Neural progenitor cell (in vitro differentiated cells): ENCODE measurements at places on chromosomes 13 and 19.

- no peak for DNase-seq
These were observed 4.9 kb downstream of the SSC5D start for GRCh38 chr19:55493052-55493644.

DNA sequence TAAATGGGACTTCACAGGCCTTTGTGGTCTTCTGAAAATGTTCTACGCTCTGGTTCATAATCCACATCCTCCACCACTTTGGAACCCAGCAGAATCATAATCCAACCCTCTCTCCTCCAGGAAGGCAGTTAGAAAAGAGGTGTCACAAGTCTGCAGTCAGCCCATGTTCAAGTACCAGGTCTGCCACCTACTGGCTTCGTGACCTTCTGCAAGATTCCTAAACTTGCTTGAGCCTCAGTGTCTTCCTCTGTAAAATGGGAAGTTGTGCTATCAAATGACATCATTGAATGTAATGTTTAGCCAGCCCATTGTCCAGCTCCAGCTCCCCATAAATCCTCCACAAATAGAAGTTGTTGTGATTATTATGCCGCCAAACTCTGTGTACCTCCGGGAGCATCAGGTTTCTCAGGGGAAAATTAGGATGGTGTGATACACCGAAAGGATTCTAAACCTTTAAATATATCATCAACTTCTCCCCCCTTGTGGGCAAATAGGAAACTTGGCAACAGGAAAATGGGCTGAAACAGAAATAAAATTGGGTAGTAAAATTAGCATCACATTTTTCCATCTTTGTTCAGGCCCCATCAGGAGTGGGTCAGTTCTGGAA is 109.7 kb downstream of the NUFIP1 start:
- DNase-seq, result no peak

GRCh38 chr19:32104153-32104849 is 241.1 kb upstream of the ZNF507 start:
- no peak for DNase-seq

DNA sequence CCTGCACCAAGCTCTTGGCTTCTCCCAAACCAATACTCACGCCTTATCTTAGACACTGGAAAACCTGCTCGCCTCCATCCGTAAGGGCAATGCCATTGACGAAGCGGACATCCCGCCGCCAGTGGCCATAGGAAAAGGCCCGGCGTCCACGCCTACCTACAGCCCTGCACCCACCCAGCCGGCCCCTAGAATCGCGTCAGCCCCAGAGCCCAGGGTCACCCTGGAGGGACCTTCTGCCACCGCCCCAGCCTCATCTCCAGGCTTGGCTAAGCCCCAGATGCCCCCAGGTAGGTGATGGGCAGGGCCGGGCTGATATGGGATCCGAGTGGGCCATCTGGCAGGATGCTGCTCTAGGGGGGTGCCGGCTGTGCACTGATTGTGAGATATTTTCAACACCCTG is 7.4 kb downstream of the CC2D1A start:
- no peak for DNase-seq

DNA sequence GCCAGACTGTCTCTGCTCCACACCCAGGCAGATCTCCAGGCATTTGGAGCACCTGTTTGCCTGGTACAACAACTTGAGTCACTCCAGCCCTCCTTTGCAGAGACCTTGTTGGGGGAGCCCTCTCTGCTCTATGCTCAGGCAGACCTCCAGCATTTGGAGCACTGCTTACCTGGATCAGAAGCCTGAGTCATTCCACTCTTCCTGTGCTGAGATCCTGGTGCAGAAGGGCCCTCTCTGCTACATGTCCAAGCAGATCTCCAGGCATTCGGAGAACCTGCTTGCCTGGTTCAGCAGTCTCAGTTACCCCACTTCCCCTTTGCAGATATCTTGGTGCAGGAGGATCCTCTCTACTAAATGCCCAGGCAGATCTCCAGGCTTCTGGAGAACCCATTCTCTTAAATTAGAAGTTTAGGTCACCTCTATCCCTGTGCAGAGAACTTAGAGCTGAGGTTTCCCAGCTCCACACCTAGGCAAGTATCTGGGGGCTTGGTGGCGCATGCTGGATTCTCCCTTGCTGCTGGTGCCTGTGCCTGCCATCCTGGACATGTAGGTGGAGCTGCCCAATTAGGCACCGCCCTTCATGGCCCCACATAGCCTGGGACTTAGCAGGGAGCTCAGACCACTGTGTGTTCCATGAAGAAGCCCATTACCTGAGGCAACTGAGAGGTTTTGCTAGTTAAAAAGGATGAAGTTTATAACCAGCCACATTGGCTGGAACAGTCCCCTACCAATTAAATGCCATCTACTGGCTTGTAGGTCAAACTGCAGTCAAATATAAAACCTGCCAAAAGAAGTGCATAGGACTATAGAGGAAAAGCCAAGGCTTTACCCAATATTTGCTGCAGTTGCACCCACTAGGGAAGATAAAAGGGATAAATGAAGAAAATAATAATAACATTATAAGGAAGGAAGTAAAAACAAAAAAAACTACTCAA is 97.6 kb upstream of the SLITRK6 start:
- peak; percentile 3 for DNase-seq

GRCh38 chr19:47652285-47652684 is 43.4 kb downstream of the BICRA start:
- DNase-seq, result no peak

GRCh38 chr19:48796298-48797083 is 14.3 kb downstream of the BCAT2 start:
- no peak for DNase-seq

GRCh38 chr19:41144403-41144802 is 30.2 kb downstream of the CYP2F1 start:
- peak; percentile 83 for DNase-seq

GRCh38 chr19:7529246-7529600 is 6.3 kb upstream of the PNPLA6 start:
- DNase-seq, result no peak

GRCh38 chr19:5789351-5789761 is 1.6 kb downstream of the DUS3L start:
- DNase-seq, result no peak

GRCh38 chr13:64817691-64818090 is 2412.4 kb downstream of the PCDH9 start:
- no peak for DNase-seq

DNA sequence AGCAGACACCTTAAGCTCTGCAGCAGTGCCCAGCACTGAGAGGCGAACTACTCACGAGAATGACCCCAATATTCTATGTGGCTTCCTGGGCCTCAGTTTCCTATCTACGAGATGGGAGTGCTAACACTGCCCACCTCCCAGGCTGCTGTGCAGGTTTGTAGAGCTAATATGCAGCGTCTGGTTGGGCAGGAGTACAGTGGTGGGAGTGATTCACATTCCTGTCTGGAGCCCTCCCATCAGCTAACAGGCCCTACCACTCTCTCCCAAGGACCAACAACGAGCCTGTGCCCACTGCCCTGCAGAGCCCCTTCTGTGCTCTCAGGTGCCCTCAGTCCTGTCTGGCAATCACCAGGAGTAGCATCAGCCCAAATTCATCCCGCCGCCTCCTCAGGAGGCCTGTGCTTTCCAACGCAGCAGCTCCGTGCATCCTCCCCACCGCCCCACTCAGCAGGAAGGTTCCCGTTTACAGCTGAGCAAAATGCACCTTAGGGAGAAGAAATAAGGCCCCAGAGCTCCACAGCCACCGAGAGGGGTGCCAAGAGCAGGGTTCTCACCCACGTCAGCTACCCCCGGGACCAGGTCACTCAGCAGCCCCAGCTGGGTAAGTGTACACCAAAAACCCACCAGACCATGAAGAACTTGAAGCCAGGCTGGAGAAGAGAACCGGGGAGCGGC is 6.6 kb downstream of the AKT2 start:
- no peak for DNase-seq

- DNase-seq, result peak; percentile 49
These were observed at the start of gene HSPB6 for GRCh38 chr19:35756377-35757230. Gene HSPB6, minus strand, starts transcription at chr19:35757029. Its CDS starts 21 bp downstream, at chr19:35757008.

GRCh38 chr19:46821512-46822409 is 28.9 kb downstream of the AP2S1 start:
- peak; percentile 16 for DNase-seq

- no peak for DNase-seq
These were observed 48.6 kb downstream of the NLRP12 start for GRCh38 chr19:53775524-53775923.

- DNase-seq, result no peak
These were observed 309.1 kb downstream of the KLF12 start for GRCh38 chr13:73825143-73825542.

- peak; percentile 4 for DNase-seq
These were observed 263.2 kb upstream of the SPRY2 start for GRCh38 chr13:80604098-80604497.

DNA sequence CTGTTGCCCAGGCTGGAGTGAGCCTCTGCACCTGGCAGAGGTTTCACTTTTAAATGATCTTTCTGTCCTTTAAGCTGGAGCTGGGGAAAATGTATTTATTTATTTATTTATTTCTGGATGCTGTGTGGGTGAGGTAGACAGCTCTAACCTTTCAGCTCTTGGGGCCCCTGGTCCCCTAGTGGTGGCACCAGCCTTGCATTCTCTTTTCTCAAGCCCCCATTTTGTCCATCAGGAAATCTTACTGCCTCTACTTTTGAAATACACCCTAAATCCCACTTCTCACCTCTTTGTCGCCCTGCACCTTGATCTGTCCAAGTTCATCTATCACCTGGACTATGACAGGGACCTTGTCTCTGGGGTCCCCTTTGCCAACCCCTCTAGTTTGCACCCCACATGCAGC is 2.1 kb upstream of the B9D2 start:
- DNase-seq, result no peak
